ENCODE measurements at places on chromosomes 7 and 10. TPM values are rescaled to one million over a fixed set of nuclear protein-coding genes. Genes with fewer than 3 reads are reported as not detected.

DNA sequence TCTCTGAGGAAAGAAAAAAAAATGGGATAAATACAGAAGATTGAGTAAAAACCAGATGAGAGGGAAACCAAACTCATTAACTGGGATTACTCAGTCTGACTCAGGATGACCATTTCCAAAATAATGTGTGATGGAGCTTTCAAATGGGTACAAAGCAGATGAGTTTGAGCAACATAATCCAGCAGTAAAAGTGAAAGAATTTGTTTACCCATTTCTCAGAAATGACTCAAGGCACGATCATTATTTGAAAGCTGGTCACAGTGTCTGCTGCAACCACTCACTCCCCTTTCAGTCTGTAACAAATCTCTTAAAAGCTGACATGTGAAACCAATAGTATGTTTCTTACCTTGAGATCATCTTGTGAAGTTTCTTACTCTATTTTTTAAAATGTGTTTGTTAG lies 104.7 kb upstream of the KLF14 start:
- H3K4me1 ChIP-seq: peaks cover 30% of the 10 kb centered on the region
- no peaks in the 10 kb centered on the region for H3K36me3 ChIP-seq
- no peak overlapping the region for H3K4me3 ChIP-seq
- DNase-seq: peak; percentile 98
- H3K27me3 ChIP-seq: no peaks in the 10 kb centered on the region

The NEBL gene
- 14.7 TPM for total RNA-seq

The PCDH15 gene
- total RNA-seq: not detected

DNA sequence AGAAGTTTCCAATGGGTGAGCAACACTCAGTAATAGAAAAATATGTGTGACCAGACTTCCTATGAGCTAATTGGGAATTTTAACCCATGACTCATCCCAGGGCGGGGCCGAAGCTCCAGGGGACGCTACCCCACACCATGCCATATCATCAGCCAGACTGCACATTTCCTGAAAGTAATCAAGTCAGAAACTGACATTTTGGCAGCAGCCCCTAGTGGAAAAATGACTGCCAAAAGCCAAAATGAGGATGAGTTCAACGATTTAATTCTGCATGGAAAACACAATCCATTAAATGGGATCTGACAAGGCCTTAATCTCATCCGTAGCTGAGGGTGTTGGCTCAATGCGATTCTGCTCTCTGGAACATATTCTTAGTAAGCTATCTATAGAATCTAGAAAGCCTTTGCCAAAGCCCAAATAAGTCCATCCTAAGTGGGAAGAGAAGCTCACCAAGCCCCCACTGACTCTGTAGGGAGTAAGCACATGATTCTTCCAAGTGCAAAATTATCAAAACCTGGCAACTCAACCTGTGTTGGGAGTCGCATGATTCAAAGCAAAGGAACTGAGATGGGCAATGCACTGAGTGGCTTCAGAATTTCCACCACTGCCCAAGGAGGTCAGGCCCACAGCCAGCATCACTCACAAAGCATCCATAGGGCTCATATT lies 93.1 kb upstream of the PDE1C start:
- H3K4me3 ChIP-seq: no peak overlapping the region
- peak; percentile 94 for DNase-seq
- peak overlapping the region; percentile 87 for H3K27ac ChIP-seq
- no peaks in the 10 kb centered on the region for H3K36me3 ChIP-seq
- H3K27me3 ChIP-seq: no peaks in the 10 kb centered on the region

The LRRTM3 gene
- total RNA-seq: 0.12 TPM

DNA sequence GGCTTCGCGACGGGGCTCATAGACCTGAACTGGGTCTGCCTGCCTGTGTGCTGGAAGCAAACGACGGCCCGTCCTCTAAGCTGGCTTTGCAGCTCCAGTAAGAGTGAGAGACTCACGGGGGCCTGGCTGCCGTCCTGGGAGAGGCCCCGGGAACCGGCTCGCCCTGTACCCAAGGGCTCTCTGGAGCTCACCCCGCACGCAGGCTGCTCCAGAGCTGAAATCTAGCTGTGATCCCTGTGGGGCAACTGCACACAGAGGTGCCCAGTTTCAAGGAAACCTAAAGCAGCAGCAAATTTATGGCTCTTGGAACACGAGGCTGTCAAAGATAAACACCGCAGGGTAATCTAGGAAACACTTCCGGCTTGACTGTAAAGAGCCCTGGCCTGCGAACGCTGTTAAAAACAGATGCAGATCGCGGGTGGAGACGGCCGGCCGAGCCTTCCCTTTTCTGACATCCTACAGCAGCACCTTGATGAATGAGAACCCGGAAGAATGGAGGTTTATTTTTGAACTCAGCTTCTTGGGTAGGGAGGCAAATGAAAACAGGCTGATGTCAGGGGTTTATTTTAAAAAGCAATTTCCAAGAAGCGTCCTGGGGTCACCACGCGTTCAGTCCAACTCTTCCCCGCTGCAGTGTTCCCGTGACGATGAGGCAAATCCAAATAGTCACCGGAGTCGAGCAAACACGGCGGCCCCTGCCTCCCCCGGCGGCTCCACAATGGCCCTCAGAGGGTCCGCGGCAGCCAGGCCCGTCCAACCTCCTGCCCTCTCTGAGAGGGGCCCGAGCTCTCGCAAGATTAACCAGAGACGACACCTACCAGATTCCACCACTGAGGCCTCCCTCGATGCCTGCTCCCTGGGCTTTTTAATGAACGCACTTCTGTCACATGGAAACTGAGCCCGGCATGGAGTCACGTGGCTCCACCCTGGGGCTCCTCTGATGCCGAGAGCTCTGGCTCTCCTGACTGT lies 29.6 kb downstream of the AMZ1 start:
- H3K4me3 ChIP-seq: no peak overlapping the region
- no peaks in the 10 kb centered on the region for H3K36me3 ChIP-seq
- 0 out of 2 replicates have a peak, but pooled peaks cover 3% of the 10 kb centered on the region for H3K4me1 ChIP-seq
- no peak for DNase-seq
- no peak overlapping the region for H3K27ac ChIP-seq
- H3K27me3 ChIP-seq: no peaks in the 10 kb centered on the region

All from PC-3 (cell line).